ENCODE measurements at places on chromosomes 11 and 22.

DNA sequence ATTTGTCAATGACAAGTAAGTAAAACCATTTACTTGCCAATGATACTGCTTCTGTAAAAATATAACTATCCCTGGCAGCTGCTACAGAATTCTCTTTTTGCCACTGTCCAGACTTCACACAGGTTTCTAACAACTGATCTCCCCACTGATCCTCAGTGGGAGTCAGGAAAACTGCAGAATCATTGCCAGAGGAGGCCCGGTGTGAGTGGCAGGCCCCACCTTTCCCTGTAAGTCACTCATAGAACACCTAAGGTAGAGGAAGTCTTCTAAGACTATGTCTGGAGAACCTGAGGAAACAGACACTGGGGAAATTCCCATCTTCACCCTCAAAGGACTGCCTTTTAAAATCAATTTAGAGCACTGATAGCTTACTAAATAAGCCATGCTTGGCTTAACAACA lies 66.3 kb downstream of the ZC3H12C start:
- no peak for DNase-seq

- no peak for DNase-seq
Observed at GRCh38 chr22:40472051-40472450, 101.7 kb downstream of the SGSM3 start.

DNA sequence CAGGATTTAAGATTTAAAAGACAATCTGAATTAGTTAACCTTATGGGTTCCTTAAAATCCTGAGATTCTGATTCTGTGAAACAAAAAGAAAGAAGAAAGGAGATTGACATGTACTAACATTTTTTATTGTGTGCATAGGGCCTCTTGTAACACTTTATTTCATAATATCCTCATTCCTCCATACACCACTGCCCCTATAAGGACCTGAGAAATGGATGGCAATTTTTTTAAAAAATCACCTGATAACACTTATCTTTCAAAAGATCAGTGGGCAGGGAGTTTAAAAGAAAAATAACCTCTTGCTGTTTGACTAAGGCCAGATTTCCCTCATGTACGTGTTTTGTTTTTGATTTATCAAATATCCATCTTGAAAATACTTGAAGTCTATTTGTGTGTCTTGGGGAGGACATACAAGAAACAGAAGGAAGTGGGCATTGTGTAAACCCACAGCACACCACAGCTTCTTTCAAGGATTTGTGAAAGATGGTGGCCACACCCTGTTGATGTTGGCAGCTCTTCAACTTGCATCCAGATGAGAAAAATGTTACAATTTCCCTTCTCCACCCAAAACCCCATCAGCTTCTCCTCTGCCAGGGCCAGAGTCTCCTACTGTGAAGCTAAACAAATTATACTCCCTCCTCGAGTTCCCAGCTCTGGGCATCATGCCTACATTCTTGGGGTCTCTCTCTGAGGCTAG lies 35.0 kb upstream of the MPEG1 start:
- peak; percentile 42 for DNase-seq

DNA sequence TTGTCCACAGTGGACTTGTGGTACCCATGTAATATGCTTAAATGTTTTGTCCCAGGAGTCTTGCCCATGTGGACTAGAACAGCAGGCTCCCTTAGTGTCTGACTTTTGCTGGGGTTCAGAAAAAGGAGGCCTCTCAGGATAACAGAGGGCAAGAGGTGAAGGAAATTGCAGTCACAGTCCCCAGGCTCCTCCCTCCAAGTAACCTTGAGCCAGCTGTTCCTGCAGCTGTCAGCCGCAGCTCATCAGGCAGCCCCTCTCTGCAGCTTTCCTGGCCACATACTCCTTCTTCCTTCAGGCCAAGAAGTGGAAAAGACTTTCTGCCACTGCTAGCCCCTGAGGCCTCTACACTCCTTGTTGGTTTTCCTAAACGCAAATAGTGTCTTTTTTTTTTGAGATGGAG lies 6.3 kb upstream of the MYO18B start:
- no peak for DNase-seq

DNA sequence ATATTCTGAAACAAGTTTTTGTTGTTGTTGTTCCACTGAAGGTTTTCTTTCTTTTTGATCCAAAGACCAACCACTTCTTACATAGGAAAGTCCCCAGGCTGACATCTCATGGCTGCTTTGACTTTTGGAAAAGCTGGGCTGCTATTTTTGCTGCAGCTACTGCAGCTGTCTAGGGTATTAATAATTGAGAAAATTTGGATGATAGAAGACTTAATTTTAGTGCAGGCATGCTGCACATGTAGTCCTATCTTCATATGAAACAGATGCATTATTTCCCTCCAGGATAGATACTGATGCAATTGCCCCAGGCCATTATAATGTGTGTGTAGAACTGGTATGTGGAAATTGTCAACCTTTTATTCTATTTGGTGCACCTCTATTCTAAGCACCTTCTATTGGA lies 131.4 kb downstream of the NAV2 start:
- DNase-seq, result no peak

- DNase-seq, result no peak
Observed at GRCh38 chr11:59076876-59077571, 9.1 kb upstream of the GLYATL1B start.

GRCh38 chr11:58625826-58626460 lies 3.5 kb downstream of the CNTF start:
- no peak for DNase-seq

DNA sequence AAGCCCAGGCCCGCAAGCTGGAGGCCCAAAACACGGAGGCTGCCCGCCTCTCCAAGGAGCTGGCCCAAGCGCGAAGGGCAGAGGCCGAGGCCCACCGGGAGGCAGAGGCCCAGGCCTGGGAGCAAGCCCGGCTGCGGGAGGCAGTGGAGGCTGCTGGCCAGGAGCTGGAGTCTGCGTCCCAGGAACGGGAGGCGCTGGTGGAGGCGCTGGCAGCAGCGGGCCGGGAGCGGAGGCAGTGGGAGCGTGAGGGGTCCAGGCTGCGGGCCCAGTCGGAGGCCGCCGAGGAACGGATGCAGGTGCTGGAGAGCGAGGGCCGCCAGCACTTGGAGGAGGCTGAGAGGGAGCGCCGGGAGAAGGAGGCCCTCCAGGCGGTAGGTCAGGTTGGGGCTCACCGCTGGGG lies 4.8 kb downstream of the CCDC88B start:
- DNase-seq, result no peak

GRCh38 chr11:90919332-90919731 lies 696.5 kb upstream of the CHORDC1 start:
- DNase-seq, result no peak

DNA sequence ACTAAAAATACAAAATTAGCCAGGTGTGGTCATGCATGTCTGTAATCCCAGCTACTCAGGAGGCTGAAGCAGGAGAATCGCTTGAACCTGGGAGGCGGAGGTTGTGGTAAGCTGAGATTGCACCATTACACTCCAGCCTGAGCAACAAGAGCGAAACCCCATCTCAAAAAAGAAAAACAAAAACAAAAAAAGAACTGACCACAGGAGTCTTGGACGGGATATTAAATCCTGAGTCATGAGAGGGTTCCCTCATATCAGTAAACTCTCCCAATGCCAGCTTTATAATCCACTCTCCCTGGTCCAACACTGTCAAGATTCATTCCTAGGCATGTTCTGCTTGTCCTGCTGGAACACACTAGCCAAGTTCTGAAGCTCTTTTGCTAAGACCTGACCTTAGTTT lies 61.5 kb upstream of the EP300 start:
- no peak for DNase-seq

DNA sequence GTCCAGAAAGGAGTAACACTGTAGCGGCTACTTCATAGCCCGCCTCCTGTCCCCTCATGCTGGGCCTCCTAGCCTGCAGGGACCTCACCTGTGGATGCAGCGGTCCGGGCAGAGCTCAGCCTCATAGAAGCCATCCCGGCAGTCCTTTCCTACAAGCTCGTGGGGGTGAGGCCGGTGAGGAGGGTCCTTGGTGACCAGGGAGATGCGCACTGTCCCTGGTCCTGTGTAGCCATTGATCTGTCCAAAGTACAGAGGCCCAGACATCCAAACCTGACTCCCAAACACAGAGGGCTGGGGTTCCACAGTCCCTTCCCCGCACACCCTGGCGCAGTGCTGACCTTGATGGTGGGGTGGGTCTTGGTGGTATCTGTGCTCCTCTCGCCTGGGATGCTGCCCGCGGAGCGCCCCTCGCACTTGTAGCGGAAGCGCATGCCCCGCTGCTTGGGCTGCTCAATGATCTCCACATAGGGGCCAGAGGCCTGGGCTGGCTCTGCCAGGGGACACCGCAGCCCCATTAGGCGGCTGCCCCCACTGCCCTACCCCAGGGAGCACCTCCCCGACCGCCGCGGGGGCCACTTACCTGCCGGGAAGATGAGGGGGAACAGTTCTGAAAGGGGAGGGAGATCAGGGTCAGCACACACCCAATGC lies 993 bp downstream of the RELA start:
- DNase-seq, result no peak

DNA sequence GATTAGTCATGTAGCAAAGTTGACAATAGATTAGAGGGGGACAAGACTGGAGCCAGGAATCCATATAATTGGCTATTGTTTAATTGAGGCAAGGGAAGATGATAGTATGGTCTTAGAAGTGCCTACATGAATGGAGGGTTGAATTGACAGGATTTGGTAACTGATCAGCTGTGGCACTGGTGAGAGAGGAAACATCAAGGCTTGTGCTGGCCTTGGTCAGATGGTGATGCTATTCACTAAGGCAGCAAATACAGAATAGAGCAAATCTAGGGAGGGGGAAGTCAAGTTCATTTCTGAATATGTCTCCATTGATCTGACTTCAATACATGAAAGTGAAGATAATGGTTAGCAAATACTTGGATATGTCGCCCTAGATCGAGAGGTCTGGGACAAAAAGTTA lies 54.3 kb upstream of the APOA1 start:
- no peak for DNase-seq

DNA sequence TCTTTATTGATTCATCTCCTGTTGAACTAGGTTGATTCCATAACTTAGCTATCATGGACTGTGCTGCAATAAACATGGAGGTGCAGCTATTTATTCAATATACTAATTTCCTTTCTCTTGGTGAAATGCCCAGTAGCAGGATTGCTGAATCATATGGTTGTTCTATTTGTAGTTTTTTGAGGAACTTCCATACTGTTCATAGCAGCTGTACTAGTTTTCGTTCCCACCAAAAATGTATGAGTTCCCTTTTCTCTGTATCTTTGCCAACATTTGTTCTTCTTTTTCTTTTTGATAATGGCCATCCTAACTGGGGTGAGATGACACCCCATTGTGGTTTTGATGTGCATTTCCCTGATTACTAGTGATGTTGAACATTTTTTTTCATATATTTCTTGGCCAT lies 87.2 kb upstream of the NAV2 start:
- no peak for DNase-seq

DNA sequence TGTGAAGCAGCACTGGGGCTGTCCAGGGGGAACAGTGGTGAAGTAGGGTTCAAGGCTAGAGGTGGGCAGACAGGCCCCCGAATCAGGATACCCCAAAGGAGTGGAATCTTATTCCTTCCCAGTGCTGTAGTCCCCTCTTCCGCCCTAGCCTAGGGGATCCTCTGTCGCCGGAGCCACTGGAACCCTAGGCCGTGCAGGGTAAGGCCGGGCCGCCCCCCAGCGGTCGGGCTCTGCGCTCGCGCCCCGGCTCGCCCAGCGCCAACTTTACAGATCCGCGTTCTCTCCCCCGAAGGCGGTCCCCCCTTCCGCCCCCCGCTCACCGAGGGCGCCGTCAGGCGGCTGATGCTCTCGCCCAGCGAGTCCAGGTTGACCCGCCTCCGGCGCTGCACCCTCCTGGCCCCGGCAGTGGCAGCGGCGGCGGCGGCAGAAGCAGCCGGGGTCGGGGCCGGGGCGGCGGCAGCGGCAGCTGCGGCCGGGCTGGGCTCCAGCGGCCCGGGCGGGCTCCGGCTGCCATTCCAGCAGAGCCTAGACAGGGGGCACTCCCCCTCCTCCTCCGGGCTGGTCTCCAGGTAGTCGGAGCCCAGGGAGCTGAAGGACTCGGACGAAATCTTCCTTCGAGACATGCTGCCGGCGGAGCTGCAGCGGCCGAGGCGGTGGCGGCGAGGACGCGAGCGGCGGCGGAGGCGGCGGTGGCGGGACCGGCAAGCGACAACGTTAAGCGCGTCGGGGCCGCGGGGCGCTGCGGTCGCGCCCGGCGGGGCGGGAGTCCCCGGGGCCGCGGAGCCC lies 650 bp downstream of the GUCY1A2 start:
- DNase-seq, result peak; percentile 91

- DNase-seq, result no peak
Observed at GRCh38 chr22:35477911-35478582, 62.6 kb upstream of the RASD2 start.

GRCh38 chr11:44407211-44407996 lies 97.5 kb upstream of the ALX4 start:
- no peak for DNase-seq

DNA sequence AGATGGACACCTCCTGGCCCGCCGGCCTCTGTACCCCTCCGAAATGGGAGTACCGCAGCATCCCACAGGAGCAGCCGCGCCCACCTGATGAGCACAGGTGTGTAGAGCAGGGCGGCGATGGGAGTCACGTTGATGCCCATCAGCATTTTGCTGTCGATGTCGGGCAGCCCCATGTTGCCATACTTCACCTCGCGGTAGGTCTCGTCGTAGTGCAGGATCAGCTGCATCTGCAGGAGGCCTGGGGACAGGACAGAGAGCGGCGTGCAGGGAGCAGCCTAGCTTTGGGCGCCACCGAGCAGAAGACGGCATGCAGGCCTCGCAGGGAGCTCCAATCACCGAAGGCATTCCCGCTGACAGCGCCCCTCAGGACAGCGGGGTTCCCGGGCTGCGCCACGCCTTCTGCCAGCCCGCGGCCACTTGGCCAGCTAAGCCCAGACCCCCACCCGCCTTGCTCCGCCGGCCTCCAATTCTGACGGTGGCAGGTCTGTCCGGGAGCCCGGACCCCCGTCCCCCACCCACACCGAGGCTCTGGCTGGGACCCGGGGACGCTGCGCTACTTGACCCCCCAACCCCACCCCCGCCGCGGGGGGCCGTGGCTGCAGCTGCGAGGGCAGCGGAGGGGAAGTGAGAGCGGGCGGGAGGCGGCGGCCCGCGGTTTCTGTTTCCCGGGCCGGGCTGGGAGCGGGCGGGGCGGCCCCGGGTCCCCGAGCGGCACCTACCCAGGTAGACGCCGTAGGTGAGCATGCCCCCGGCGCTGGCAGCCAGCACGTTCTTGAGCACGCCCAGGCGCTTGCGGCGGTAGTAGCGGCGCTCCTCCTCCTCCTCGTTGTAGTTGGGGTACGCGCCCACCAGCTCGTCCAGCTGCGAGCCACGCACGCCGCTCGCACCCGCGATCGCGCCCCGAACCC lies 705 bp downstream of the UNC93B1 start:
- peak; percentile 53 for DNase-seq

GRCh38 chr11:14075118-14076078 lies 112.9 kb downstream of the SPON1 start:
- no peak for DNase-seq
